Neural crest cell (in vitro differentiated cells): ENCODE measurements at places on chromosomes 4 and X. TPM values are rescaled to one million over a fixed set of nuclear protein-coding genes. Genes with fewer than 3 reads are reported as not detected.
A peak's percentile ranks its signal among the peaks of the same experiment; 100 is the strongest.

CSAG1 gene
- not detected in 2 replicates for total RNA-seq

RASL11B gene
- total RNA-seq = 10.2 and 11.3 TPM in 2 replicates

HS3ST1 gene
- 0.09 and 0.37 TPM in 2 replicates for total RNA-seq

KCNIP4 gene
- total RNA-seq = 0.33 and 0.57 TPM in 2 replicates

FATE1 gene
- not detected in 2 replicates for total RNA-seq

PAGE4 gene
- not detected in 2 replicates for total RNA-seq

ATP5ME gene
- total RNA-seq = 278 and 281 TPM in 2 replicates

SSX4 gene
- total RNA-seq = not detected in 2 replicates

- H3K4me1 ChIP-seq = no peaks in the 10 kb centered on the region
- no peak overlapping the region for H3K27ac ChIP-seq
- no peak for DNase-seq
- H3K4me3 ChIP-seq = no peak overlapping the region
- H3K27me3 ChIP-seq = no peaks in the 10 kb centered on the region
- peaks cover 15% of the 10 kb centered on the region for H3K36me3 ChIP-seq
Measured at GRCh38 chrX:20225488-20225833, 41.2 kb downstream of the RPS6KA3 start.

- no peak overlapping the region for H3K27ac ChIP-seq
- DNase-seq = no peak
- no peaks in the 10 kb centered on the region for H3K27me3 ChIP-seq
- no peaks in the 10 kb centered on the region for H3K36me3 ChIP-seq
- H3K4me1 ChIP-seq = no peaks in the 10 kb centered on the region
Measured at GRCh38 chr4:167014944-167015343, 219.3 kb downstream of the SPOCK3 start.

DNA sequence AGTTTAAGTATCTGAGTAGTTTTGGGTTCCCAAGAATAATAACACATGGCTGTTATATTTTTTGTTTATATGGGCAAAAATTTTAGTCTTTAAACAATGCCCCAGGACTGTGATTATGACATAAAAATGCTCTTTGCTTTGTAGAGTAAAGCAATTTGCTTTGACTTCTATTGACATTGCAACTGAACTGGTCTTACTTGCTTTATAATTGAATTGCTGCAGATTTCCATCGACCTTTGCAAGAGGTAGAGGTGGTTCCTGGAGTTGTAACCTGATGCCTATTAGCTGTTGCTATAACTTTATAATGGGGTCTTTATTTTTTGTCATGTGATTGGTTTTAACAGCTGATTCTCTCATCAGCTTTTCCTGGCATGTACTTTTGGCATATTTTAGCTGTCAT lies 302.9 kb downstream of the ARHGAP10 start:
- H3K36me3 ChIP-seq = no peaks in the 10 kb centered on the region
- H3K4me3 ChIP-seq = no peak overlapping the region
- DNase-seq = no peak
- peaks cover 10% of the 10 kb centered on the region for H3K4me1 ChIP-seq
- H3K27ac ChIP-seq = no peak overlapping the region

DNA sequence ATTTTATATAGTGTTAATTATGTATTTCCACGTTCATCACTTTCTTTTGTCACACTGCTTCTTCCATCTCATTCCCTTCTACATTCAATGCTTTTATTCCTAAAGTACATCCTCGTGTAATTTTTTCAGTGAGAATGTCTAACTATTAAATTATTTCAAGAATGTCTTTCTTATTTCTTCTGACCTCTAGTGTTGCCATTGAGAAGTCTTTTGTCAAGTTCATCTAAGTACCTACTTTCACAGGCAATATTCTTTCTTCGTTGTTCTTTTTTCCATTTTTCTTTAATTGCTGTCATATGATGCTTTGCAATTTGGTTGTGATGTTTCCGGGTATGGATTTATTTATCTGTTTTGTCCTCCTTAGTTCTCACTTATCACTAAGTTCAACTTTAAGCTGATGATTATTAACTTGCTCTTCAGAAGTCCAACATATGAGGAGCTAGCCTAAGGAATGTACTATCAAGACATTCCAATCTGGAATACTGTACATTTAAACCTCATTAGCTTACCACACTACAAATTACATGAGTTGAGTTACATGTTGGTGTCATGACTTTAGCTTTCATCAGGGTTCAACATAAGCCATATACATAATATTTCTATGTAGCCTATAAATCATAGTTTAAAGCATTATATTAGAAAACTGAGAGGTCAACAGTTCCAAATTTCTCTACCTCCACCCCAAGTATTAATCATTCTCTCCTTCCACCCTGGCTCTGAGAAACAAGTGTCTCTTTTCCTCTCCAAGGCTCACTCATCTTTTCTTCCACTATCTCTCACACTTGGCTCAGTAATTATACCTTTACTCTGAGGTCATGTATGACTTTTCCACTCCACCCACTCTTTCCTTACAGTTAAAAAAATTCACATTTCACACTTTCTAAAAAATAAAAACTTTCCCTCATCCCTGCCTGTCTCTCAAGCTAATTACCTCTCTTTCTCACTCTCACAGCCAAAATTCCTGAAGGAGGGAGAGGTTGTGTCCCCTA lies 81.5 kb downstream of the COX18 start:
- H3K36me3 ChIP-seq = no peaks in the 10 kb centered on the region
- no peaks in the 10 kb centered on the region for H3K4me1 ChIP-seq
- no peaks in the 10 kb centered on the region for H3K27me3 ChIP-seq
- H3K4me3 ChIP-seq = no peak overlapping the region

GRCh38 chr4:133891011-133891410 lies 310.6 kb downstream of the PABPC4L start:
- no peak overlapping the region for H3K4me3 ChIP-seq
- no peak for DNase-seq
- peaks cover 8% of the 10 kb centered on the region for H3K4me1 ChIP-seq
- no peaks in the 10 kb centered on the region for H3K27me3 ChIP-seq

- no peaks in the 10 kb centered on the region for H3K27me3 ChIP-seq
- peak; percentile 53 for DNase-seq
- no peaks in the 10 kb centered on the region for H3K36me3 ChIP-seq
- H3K27ac ChIP-seq = no peak overlapping the region
- no peak overlapping the region for H3K4me3 ChIP-seq
Measured at GRCh38 chrX:11143931-11144678, 33.0 kb downstream of the HCCS start.

DNA sequence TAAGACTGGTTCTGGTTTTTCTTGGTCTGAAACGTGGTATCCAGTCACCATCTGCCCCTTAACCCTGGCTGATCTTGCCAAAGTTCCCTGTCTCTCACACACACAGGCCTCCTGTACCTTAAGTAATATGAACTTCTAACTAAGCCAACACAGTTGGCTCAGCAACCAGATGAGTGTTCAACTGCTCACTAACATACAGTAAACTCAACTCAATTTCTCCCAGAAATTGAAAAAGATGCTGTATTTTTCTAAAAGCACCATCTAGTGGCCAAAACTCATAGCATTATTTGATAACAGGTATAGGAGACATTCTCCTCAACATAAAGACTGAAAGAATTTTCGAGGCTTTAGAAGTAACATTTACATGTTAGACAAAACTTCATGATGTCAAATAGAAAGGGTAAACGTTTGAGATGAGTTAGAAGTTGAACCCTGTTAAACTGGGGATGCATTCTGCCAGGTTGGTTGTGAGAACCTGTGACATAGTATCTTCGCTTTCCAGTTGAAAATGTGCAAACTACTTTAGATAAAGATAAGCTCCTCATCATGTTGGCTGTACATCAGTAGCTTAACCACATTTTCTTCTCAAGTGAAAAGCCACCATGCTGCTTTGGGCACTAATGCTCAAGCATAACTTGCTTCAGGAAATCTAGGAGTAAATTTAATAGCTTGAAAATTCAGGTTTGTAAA lies 31.2 kb downstream of the CCNI start:
- H3K27ac ChIP-seq = no peak overlapping the region
- peaks cover 7% of the 10 kb centered on the region for H3K4me1 ChIP-seq
- no peak overlapping the region for H3K4me3 ChIP-seq
- DNase-seq = no peak

- no peak for DNase-seq
- no peaks in the 10 kb centered on the region for H3K4me1 ChIP-seq
- no peak overlapping the region for H3K4me3 ChIP-seq
- no peak overlapping the region for H3K27ac ChIP-seq
Measured at GRCh38 chrX:1316527-1316926, 20.1 kb upstream of the IL3RA start.

DNA sequence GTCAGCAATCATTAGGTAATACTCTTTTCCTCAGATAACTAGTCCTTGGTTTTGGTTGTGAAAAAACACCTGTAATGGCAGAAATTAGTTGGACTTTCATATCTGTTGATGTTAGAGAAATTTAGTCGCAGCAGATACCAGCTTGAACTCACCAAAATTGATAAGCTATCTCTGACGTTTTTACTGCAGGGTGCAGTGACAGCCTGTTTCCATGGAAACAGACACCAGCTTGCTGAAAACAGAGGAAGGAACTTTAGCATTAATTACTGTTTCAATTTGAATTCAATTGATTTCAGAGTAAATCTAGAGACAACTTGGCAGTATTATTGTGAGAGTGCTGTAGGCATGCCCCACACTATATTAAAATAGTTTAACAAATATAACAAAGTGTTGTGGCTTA lies 246.5 kb downstream of the PPP1R2C start:
- no peak overlapping the region for H3K4me3 ChIP-seq
- no peaks in the 10 kb centered on the region for H3K36me3 ChIP-seq
- DNase-seq = no peak
- H3K27me3 ChIP-seq = no peaks in the 10 kb centered on the region
- H3K4me1 ChIP-seq = peaks cover 2% of the 10 kb centered on the region
- no peak overlapping the region for H3K27ac ChIP-seq

DNA sequence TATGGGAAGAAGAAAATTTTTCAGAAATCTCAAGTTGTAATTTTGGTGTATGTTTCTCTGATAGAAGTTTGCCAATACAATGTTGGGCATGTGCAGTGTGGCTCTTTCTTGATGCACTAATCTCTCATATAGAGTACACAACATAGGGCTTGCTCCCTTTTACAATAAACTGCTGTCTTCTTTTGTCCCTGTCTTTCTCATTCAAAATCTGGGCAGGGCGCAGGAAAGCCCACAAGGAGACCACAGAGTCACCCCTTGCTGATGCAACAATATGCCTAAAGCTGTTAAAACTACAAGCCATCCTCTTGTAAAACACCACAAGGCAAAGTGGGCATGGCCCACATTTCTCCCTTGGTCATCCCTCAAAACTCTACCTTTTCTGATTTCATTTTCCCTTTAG lies 63.4 kb upstream of the TBC1D9 start:
- H3K27ac ChIP-seq = no peak overlapping the region
- H3K4me3 ChIP-seq = no peak overlapping the region
- no peaks in the 10 kb centered on the region for H3K4me1 ChIP-seq
- no peak for DNase-seq

DNA sequence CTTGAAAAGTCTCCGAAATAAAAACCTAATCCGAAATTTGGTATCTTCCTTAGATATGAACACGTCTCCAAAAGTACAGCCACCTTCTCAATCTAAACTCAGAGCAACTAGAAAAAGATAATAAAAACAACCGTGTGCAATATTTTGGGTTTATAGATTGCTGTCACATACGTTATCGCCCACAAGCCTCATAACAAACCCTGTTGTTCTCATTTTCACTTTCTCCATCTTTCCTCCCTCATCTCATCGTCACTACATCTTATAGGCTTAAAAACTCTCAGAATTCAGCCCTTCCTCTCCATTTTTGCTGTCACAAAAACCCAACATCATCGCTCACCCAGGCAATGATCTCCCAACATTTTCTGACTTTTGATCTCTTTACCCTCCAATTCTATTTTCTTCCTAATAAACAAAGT lies 448 bp upstream of the SCFD2 start:
- no peaks in the 10 kb centered on the region for H3K36me3 ChIP-seq
- no peak for DNase-seq
- peaks cover 38% of the 10 kb centered on the region for H3K4me1 ChIP-seq
- H3K27ac ChIP-seq = peak overlapping the region; percentile 76
- peaks cover 46% of the 10 kb centered on the region for H3K27me3 ChIP-seq
- peak overlapping the region; percentile 95 for H3K4me3 ChIP-seq

- H3K36me3 ChIP-seq = no peaks in the 10 kb centered on the region
- DNase-seq = no peak
- H3K27ac ChIP-seq = no peak overlapping the region
- H3K4me3 ChIP-seq = no peak overlapping the region
- H3K27me3 ChIP-seq = no peaks in the 10 kb centered on the region
- H3K4me1 ChIP-seq = no peaks in the 10 kb centered on the region
Measured at GRCh38 chr4:122131562-122132157, 20.5 kb upstream of the BLTP1 start.

GRCh38 chrX:104108955-104109354 lies 3.4 kb upstream of the ZCCHC18 start:
- H3K27ac ChIP-seq = no peak overlapping the region
- peaks cover 32% of the 10 kb centered on the region for H3K4me1 ChIP-seq
- H3K36me3 ChIP-seq = no peaks in the 10 kb centered on the region
- DNase-seq = no peak
